Activated T-cell treated with anti-CD3 and anti-CD28 coated beads for 24 hours (primary cell): ENCODE measurements at places on chromosomes 1 and 21.

- no peak for DNase-seq
These were observed 1.6 kb downstream of the COG2 start for GRCh38 chr1:230643908-230644307.

DNA sequence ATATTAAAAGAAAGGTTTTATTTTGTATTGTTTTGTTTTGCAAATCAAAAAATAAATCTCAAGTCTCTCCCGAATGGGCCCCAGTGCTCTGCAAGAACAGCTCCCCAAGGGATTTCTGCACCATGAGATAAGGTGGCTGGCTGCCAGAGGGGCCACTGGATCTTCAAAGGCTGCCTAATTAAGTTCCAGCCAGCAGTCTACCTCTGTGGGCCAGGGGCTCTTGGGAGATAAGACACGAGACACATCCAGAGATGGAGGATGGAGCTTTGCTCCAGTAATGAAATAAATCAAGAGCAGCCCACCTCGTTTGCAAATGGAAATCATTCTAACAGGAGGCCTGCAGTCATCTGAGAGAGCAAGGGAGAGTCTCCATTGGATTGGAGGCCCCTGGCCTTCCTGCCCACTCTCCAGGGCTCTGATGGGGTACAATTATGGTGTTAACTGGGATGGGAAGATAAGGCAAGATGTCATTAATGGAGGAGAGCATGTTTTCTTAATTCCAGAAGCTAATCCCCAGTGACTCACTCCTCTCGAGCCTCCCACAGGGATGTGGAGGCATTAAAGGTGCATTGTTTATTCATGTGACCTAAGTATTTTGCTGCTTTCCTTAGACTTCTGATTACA, 155.2 kb upstream of the KAZN start:
- DNase-seq = no peak

DNA sequence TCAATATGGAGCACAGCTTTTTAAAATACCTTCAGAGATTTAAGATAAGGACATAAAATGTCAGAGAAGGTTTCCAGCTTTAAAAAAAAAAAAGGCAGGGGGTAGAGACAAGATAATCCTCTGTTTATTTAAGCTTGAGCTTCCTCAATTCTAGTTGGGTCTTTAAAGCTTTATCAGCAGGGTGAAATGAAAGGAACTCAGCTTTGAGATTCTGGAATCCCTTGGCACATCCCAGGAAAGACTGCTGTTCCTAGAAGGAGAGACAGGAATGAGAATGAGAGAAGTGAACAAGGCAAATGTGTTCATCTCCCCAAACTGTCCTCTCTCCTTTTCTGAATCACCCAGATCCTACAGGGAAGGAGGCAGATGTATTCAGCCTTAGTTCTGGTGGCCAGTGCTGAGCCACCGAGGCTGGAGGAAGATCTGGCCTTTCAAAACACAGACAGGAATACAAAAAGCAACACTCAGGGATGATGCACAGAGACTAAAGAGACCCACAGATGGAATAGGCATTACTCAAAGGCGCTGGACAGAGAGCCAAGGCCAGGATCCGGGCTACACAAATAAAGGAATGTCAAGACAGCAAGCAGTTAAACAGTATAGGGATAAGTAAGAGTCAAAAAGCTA, 385.8 kb upstream of the DUSP10 start:
- no peak for DNase-seq

- DNase-seq = no peak
These were observed 95.3 kb upstream of the DPH5 start for GRCh38 chr1:101120868-101121267.

- DNase-seq = no peak
These were observed 45.1 kb upstream of the EPS15 start for GRCh38 chr1:51564124-51564523.

GRCh38 chr1:168585191-168585590, 8.8 kb downstream of the XCL1 start:
- DNase-seq = no peak

DNA sequence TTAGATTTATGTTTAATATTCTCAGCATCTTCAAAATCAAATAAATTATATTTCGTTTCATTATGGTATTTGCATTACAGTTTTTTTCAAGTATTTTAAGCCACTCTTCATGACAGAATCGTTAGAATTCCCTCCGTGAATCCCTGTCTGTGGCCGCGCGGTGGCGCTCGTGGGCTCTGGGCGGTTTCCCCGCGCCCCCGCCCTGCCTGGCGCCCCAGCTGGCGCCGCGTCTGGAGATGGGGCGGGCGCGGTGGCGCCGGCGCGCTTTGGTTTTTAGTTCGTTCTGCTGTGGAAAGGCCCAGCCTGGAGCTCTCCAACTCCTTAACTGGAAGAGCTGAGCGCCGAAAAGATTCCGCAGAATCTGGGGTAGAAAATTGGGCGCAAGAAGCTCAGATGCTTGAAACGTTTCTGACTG, 25.7 kb downstream of the PRMT2 start:
- no peak for DNase-seq

GRCh38 chr1:25458541-25459298, 28.0 kb downstream of the MACO1 start:
- DNase-seq = no peak

DNA sequence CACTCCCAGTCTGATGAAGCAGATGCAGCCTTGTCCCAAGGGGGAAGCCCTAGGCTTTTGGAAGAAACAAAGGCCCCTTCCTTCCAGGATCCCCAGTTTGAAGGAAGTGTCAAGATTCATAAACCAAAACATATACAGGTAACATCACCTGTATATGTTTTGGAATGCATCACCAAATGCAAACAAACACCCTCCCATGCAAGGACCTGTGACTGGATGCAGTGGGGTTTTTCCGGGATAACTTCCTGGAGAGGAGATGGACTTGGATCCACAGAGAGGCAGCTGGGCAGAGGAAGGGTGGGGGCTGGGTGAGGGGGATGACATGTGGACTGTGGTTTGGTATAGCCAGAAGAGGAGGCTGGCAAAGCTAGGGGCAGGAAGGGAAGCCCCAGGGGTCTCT, 1.5 kb upstream of the PLA2G2F start:
- DNase-seq = no peak

- DNase-seq = no peak
These were observed 8.3 kb downstream of the NFYC start for GRCh38 chr1:40699787-40700186.

- no peak for DNase-seq
These were observed 33.1 kb upstream of the ETS2 start for GRCh38 chr21:38772646-38773045.

DNA sequence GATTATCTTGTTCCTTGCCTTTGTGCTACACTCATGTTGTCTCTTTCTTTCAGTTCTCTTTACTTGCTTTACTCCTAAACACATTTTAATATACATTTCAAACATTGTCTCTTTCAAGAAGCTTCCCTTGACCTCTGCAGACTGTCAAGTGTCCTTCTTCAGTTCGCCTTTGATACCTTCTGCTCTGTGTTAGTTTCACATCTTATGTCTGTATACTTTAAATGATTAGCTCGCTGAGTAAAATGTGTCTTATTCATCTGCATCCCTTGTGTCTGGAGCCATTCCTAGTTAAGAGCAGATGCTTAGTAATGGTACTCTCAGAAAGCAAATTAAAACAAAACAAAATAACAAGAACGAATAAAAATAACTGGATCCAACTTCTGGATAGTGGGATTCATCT, 303.3 kb downstream of the S1PR1 start:
- DNase-seq = no peak

- DNase-seq = no peak
These were observed 2.2 kb upstream of the HSD3B1 start for GRCh38 chr1:119504831-119505230.

DNA sequence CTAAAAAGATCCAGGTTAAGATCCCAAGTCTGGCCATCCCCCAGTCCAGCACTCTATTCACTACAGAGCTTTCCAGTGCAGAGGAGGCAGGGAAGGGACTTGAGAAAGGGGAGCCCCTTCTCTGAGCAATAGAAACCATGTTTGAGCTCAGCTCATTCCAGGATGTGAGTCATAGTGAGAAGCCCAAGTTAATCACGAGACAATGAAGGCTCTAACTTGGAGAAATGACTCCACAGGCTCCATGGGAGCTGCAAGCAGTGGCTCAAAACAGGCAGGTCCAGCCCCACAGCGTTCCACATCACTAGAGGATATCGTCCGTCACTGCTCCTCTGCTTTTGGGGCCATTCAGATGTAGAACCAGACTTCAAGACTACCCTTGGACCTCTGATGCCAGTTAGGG, 59.1 kb downstream of the CAMK2N1 start:
- no peak for DNase-seq

DNA sequence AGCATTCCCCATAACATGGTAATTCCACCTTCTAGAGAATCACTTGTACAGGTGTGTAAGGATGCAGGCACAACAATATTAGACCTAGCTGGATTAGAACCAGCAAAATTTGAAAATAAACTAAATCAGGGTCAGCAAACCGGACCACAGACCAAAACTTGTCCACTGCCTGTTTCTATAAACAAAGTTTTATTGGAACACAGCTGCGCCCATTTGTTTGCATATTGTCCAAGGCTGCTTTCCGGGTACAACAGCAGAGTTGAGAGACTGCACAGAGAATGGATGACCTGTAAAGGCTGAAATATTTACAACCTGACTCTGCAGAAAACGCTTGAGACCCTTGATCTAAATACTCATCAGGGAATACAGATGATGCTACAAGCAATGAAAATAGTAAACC, 73.6 kb upstream of the SLC45A1 start:
- no peak for DNase-seq

GRCh38 chr1:232901255-232901654, 49.2 kb upstream of the NTPCR start:
- DNase-seq = no peak

GRCh38 chr1:3052501-3052900, 16.5 kb upstream of the PRDM16 start:
- DNase-seq = no peak

DNA sequence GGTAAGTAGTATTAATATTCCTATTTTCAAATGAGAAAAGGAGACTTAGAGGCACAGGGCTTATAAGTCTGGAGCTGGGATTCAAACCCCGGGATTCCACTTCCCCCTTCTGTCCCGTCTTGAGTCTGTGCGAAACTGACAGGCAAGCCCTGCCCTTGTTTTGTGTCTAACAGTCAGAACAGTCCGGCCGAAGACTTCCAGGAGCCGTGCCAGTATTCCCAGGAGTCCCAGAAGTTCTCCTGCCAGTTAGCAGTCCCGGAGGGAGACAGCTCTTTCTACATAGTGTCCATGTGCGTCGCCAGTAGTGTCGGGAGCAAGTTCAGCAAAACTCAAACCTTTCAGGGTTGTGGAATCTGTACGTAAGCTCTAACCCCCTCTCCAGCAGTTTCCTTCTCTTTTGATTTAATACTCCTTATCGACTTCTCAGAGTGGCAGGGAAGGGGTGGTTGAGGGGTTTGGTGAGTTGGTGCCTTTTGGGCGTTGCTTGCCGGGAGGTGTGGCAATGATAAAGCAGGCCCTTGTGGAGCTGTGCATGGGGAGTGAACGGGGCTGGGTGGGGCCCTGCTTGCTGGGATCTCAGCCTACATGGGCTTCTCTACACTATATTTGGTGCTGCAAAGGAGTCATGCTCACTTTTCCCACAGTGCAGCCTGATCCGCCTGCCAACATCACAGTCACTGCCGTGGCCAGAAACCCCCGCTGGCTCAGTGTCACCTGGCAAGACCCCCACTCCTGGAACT, 29.4 kb downstream of the IL6R start:
- DNase-seq = no peak

DNA sequence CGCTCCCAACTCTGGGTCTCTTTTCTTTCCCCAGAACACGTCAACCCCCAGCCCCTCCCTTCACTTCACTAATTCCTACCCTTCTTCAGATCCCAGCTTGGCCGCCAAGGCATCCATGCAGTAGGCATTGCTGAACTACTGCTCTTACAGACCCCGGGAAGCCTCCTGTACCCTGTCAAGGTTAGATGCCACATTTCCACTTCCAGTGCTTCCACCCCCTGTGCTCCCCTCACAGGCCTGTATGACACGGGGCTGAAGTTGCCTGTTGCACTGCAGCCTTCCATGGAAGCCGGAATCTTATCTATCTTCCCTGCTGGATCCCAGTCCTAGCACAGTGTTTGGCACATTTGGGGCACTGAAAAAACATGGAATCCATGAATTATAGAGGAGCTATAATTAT, 99.0 kb upstream of the SOD1 start:
- no peak for DNase-seq

DNA sequence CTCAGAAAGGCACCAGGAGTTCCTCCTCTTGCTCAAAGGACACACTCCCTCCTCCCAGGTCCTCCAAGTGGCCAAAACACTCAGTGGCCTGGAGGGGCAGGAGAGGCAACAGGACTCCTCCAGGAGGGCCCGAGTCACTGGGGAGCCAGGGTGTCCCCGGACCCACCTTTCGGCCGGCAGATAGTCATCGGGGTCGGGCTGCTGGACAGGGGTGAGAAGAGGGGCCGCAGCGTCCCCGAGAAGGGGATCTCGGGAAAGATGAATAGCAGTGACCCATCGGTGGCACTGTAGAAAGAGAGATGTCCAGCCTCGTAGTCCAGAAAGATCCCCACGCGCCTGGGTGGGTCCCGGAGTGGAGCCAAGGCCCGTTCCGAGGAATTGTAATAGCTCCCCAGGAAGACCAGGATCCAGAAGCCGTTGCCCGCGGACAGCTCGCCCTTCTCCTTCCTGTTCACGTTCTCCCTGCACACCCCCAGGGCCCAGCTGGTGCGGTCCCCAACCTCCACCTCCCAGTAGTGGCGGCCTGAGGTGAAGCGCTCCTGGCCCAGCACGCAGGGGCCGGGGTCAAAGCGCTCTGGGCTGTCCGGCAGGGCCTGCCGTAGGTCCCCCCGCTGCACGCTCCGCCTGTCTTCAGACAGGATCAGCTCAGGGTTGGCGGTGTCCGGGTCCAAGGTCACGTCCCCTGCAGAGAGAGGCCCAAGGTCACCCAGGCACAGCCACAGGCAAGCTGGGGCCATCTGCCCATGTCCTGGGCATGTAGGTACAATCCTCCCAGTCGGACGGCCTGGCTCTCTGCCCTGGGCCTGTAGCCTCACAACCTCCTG, 11.9 kb downstream of the TRIM11 start:
- no peak for DNase-seq

GRCh38 chr1:31861346-31861745, 45.5 kb upstream of the SPOCD1 start:
- DNase-seq = no peak

GRCh38 chr1:43653339-43653738, 3.4 kb downstream of the KDM4A start:
- no peak for DNase-seq

DNA sequence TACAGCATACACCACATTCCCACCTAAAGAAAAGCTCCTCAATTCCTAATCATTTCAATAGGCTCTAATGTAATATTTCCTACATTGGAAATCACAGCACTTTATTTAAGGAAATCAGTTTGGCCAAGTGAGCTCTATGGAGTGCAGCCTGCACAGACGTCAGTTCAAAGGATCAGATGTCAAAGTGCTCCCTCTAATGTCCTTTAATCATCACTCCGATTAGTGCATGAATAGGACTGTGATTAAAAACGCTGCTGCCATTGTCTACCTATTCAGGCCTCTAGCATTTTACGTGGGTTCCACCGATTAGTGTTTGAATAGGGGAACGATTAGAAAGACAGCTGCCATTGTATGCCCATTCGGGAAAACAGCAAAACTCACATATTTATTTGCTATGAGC, 50.2 kb downstream of the DPYD start:
- DNase-seq = no peak
